ENCODE measurements at places on chromosomes 4 and X. TPM values are rescaled to one million over a fixed set of nuclear protein-coding genes. Genes with fewer than 3 reads are reported as not detected.

- no peak for DNase-seq
Measured at GRCh38 chr4:149465955-149466354, 349.7 kb downstream of the IQCM start.

DNA sequence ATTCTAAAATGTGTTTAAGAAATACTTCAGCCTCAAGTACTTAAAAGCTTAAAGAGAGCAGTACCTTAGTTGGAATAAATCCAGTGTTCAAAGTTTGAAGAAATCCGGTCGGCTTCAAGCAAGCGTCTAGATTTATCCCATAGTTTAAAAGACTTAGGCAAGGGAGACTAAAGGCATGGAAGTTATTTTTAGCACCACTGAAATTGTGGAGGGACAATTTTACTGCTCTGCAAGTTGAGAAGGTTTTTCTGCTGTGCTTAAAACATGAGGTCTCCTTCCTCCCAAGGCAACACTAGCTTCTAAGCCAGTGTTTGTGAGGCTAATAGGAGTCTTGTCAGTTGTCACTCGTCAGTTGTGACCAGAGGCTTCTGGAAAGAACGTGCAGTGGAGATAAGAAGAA lies 183.5 kb downstream of the MSL3 start:
- DNase-seq, result no peak

- DNase-seq, result no peak
Measured at GRCh38 chr4:8571702-8572685, 8.2 kb upstream of the GPR78 start.

Gene GNL3L
- 27.6 TPM for total RNA-seq

DNA sequence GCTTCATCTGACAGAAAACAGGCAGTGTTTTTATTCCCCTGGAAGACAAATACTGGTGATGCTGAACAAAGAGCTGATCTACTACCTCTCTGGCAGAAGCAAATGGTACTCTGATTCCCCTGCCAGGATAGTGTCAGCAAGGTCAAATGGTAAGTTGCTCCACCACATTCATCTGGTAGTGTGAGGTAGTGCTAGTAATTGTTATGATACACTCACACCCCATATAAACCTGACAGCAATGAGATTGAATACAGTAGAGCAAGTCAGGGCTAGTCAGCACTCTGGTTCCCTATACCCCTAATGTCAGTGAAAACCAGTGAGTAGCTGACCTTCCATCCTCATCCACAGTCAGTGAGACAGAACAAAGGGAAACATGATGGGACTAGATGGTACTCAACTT lies 3.4 kb upstream of the SPIN4 start:
- DNase-seq, result no peak

Gene RHOXF2B
- total RNA-seq, result 6.1 TPM

DNA sequence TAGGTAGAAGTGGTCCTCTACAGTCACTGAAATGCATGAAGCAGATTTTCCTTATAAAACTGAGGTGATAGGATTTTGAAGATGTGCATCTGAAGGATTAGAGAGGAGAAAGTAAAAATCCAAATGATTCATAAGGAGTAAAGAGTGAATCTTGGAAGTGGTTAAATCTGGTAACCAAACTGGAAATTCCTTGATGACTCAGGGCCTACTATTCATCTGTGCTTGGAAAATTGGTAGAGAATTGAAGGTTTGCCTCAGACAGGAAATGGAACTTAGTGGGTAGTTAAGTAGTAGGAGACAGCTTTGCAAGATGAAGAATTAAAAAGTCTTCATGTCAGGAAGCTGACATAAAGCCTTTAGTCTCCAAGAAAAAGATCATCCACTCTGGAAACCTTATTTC lies 368.9 kb upstream of the CTSO start:
- DNase-seq, result no peak

Gene CWH43
- total RNA-seq, result 1.2 TPM

Gene TEX13C
- total RNA-seq, result 3.5 TPM

DNA sequence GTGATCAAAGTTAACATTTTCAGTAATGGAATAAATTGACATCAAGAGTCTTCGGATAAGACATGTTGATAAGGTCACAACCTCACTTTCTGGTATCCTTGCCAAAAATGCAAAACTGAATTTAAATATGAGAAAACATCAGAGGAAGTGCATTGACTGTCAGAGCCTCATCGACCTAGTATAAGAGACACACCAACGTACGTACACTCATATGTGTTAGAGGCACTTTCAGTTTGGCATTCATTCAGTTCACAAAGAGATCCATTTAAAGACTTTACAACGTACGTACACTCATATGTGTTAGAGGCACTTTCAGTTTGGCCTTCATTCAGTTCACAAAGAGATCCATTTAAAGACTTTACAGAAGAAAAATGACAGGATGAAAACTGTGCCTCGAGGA lies 280.3 kb downstream of the INPP4B start:
- DNase-seq, result no peak

DNA sequence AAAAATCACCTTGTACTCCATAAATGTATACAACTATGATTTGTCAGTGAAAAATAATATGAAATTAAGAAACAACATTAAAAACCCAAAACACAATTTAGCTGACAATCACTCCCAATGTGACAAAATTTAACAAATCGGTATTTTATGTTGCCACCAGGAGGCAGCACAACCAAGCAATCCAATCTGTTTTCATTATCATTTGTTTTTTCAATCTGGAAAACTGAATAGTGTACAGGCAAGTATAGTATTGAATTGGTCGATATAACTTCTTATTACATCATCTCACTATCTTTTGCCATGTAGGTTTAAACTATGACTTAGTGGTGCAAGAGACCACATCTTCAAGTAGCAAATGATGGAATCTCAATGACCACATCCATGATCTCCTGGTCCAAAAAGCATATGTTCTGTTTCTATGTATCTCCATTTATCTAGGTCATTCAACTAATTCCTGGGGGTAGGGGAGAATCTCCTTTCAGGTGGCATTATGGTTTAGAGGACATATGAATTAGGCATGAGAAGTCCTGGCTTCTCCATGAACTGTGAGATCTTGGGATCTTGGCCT lies 112.9 kb upstream of the AGA start:
- no peak for DNase-seq

Gene RENBP
- total RNA-seq, result 2.8 TPM

DNA sequence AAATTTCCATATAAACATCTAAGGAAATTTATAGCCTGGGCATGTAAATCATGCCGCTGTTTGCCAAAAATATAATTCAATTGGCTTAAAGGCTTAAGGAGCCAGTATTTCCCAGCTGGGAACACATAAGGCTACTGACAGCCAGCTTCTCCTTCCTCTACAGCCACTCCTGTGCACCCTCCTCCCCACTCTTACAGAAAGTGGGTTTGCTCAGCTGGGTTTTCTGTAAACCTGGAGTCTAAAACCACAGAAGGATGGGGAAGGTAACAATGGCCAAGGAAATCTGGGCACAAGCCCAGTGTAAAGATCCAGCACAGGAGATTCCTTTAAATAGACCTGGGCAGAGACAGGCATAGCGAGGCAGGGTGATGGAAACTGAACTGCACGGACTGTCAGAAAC lies 18.5 kb downstream of the ACSL1 start:
- no peak for DNase-seq

DNA sequence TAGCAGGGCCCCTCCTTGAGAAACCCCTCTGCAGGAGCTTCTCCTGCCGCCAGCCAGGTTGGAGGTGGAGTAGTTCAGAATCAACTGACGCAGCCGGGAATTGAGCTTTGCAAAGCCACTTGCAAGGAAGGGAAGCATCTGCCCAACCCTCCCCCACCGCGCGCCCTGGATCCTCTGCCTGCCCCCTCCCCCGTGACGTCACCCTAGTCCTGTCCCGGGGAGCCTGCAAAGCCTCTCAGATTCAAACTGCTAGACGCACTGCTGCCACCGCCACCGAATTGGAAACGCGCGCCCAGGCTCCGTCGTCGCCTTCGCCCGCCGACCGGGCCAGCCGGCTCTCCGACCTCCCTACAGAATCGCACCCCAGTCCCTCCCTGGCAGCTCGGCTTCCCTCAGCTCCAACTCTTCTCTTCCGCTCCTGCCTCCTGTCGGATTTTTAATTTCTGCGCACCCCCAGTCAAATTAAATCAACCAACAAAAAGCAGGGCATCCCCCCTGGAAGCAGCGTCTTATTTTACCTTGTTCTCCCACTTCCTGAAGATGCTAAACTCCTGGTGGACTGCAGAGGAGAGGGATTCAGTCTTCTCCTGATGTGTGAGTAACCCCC lies 3.8 kb downstream of the SLITRK2 start:
- DNase-seq, result no peak

DNA sequence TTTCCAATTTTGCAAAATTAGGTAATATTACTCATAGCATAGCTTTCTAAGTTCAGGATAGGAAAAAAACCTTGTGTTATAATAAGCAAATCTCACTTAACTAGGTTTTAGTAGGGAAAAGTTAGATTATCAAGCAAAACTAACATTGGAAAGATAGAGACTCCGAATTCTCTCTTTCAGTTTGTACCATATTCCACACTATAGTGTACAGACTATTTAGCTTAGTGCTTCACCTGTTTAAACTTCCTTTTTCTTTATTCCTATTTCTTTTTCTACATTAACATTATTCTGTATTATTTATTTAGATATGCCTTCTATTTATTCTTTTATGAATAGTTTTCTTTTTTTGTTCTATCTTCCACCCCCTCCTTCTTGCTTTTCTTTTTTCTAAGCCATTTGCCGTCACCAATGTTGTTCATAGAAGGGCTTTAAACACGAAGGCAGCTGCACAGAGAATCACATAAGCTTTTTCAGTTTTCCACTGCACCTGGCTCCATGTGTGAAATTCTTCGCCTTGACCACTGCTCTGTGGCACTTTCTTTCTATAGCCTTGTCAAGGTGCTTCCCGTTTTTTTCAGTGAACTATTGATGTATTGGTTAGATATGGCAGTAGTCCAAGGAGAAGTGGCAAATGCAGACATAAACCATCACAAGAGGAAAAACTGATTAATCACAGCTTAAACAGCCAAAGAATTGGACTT lies 8.5 kb downstream of the PCDH10 start:
- DNase-seq, result no peak

DNA sequence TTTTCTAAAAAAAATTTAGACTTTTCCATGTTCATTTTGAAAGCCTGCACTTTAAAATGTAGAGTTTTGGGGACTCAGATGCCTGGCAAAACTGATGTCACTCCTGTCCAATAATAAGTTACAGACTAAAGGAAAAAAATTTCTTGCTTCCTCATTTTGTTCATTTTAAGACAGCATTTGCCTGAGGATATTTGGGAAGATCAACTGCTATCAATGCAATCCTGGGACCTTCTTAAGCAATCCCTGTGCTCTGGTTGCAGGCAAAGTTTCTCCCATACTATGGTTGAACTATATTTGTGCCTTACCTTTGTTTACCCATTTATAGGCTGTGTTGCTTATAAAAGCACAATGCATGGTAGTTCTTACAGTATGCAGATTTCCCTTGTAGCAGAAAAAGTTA lies 280.4 kb downstream of the CFAP47 start:
- DNase-seq, result no peak

GRCh38 chr4:94650134-94650495 lies 107.6 kb upstream of the BMPR1B start:
- no peak for DNase-seq

DNA sequence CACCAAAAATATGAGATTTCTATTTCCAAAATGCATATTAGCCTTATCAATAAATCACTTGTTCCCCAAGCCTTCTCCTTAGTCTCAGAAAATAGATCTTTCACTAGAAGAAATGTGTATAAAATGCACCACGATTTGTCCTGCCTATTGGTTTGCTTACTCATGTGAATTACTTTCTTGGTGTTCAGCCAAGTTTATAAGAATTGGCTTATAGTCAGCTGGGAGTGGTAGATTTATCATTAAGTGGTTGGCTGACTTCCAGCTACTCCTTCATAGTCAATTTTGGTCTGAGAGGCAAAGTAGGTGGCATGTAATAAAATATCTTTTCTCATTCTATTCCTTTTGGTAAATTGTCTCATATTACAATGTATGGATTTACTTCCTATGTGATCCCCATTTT lies 1.3 kb downstream of the SULT1E1 start:
- DNase-seq, result no peak

- no peak for DNase-seq
Measured at GRCh38 chr4:7299010-7299907, 106.9 kb downstream of the SORCS2 start.

DNA sequence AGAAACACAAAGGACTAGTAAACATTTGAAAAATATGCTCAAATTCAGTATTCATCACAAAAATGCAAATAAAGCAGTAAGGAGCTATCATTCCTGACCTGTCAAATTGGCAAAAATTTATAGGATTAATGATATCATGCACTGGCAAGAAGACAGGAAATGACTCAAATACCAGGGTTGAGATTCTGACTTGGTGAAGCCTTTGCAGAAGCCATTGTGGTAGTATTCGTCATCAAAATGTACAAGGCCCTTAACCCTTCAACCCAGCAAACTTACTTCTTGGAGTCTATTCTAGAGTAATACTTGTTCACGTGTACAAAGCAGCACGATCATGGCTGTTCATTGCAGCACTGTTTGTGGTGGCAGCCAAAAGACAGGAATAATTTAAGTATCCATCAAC lies 132.4 kb downstream of the ENOX2 start:
- DNase-seq, result no peak

Gene GDI1
- total RNA-seq, result 162 TPM

DNA sequence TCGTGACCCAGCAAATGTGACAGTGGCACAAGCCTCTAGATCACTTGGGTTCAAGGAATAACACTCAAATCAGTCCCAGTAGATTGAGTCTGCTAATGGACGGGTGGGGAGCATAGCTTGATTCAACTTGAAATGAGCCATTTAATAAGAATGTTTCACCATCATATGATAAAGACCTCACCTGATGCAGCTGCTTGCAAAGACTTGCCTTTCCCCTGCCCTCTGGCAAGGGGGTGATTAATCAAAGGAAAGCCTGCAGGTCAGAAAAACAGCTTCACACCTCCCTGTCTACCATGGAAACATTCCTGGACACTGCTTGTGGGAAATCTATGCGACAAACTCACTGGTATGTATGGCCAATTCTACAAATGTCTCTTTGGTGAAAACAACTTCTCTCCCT lies 54.5 kb downstream of the CD99L2 start:
- DNase-seq, result no peak

GRCh38 chr4:185246453-185246852 lies 37.1 kb downstream of the SNX25 start:
- no peak for DNase-seq

- no peak for DNase-seq
Measured at GRCh38 chr4:53023677-53024299, 161.7 kb downstream of the RASL11B start.

Gene PDZD4
- total RNA-seq, result 13.5 TPM

DNA sequence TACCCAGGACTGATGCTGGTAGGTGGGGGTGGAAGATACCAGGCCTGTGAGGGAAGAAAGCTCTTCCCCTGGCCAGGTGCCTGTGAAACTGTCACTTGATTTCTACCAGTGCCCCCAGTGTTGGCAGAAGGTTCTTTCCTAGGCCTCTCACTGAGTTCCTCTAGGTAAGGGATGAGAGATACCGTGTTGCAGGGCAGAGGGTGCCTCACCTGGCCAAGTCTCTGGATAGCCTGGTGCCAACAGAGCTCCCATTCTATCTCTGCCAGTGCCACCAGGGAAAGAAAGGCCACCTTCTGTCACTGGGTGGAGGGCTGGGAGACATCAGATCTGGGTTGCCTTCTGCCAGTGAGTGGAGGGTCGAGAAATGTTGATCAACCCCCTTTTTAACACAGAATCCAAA lies 94.1 kb downstream of the RTL5 start:
- DNase-seq, result no peak

Gene CDX4
- total RNA-seq, result 0.25 TPM

Data from testis (tissue), 5 donors.